NCI-H460 (cell line): ENCODE measurements at places on chromosomes 4 and X.

GRCh38 chr4:144591401-144591800, 54.6 kb upstream of the HHIP start:
- DNase-seq, result no peak

DNA sequence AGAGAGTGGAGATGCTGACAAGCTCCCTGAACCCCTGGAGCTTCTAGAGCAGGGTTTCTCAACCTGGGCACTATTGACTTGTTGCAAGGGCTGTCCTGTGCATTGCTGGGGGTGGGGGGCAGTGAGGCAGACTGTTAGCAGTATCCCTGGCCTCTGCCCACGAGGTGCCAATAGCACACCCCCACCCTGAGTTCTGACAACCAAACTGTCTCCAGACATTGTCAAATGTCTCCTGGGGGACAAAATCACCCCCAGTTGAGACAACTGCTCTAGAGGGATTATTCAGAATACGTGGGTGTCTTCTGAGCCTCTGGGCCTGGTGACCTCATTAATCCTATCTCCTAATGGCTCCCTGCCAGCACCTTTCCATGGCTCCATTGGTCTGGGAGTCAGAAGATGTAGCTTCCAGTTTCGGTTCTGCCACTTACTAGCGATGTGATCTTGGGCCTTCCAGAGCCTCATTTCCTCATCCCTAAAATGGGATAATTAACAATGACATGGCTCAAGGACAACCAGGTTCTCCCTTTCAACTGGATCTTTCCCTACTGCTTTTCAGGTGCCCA, 17.6 kb upstream of the PJA1 start:
- DNase-seq, result no peak

DNA sequence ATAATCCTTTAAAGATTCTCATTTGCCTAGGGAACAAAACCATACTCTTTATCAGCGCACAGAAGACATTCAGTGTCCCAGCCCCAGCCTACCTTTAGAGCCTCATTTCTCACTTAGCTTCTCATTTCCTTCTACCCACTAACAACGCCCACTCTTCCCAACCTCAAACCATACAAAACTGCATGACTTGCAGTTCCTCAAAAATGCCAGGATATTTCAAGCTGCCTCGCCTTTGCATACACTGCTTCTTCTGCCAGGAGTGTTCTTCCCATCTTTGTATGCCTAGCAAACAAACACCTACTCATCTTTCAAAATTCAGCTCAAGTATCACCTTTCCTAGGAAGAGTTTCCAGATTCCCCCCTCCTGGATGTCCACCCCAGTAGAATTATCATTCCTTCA, 129.9 kb upstream of the ADGRL3 start:
- no peak for DNase-seq

DNA sequence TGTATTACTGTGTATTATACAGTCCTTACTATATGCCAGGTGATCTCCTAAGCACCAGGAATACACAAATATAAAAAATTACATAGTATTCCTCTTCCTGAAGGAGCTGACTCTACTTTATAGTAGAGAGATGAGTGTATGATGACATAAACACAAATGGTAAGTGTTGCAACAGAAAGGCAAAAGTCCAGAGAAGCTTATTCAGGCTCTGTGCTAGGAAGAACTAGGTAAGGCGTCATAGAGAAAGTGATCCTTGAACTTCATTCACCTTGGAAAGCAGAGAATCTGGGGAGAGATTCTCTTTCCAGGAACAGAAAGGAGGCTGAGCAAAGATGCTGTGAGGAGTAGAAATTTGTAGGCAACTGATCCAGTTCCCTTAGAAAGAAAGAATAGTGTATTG, 115.0 kb upstream of the KCNIP4 start:
- no peak for DNase-seq

DNA sequence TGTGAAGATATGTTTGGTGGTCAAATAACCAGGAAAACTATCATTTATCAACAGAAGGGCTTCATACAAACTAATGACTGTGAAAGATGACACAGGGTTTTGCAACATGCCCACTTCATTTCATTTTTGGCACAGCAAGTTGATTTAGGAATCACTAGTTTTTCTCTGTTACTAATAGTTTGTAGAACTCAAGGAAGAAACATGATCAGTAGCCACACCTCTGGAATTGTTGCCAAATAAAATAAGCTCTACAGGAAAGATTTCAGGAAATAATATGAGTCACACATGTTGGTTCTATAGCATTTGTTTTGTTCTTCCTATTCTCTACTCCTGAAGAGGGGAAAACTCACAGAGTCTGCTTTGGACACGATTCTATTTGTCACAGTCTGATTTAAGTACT, 255.4 kb downstream of the TLL1 start:
- DNase-seq, result no peak

- DNase-seq, result no peak
Observed at GRCh38 chr4:121146530-121146929, 17.6 kb downstream of the TNIP3 start.

GRCh38 chrX:136336623-136337022, 35.9 kb downstream of the ADGRG4 start:
- DNase-seq, result peak; percentile 5

DNA sequence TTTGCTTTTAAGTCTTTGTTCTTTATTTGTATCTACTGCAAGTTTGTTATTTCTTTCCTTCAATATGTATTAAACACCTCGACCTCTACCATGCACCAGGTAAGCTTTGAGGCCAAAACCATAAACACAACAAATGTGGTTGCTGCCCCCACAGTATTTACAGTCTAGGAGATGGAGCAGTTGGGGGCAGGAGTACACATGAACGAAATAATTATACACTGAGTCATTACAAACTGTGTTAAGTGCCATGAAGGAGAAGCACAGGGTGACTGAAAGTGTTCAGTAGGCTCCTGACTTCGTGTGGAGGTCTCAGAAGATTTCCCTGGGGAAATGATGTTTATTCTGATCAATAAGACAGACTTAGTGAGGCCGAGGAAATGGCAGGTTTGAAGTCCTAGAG, 30.3 kb downstream of the SLC25A43 start:
- no peak for DNase-seq

DNA sequence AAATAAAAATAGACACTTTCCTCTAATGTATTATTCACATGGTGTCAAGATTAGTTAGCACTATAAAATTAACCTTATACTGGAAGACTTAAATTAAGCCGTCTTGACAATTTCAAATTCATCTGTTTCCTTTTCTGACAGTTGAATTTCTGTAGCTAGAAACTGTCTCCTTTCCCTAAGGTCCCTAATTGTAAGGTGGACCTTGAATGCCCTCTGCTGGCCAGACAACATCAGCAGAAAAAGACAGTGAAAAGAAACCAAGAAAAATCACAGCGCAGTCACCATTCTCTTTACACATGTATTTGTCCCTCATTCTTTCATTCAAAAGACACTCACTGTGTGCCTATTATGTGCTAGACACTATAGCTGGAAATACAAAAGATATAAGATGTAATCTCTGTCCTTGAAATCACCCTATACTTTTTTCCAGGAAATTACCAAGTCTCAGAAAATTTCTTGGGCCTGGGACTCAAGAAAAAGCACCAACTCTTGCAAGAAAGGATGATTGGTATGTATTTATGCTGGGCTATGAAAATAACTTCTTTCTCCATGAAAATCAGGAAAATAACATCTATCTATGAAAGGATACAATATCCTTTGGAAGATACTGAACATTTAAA, 32.7 kb upstream of the AMBN start:
- DNase-seq, result peak; percentile 41

- no peak for DNase-seq
Observed at GRCh38 chr4:95386410-95386809, 162.4 kb downstream of the UNC5C start.

- DNase-seq, result peak; percentile 34
Observed at GRCh38 chrX:115344885-115345614, 55.5 kb downstream of the LUZP4 start.

DNA sequence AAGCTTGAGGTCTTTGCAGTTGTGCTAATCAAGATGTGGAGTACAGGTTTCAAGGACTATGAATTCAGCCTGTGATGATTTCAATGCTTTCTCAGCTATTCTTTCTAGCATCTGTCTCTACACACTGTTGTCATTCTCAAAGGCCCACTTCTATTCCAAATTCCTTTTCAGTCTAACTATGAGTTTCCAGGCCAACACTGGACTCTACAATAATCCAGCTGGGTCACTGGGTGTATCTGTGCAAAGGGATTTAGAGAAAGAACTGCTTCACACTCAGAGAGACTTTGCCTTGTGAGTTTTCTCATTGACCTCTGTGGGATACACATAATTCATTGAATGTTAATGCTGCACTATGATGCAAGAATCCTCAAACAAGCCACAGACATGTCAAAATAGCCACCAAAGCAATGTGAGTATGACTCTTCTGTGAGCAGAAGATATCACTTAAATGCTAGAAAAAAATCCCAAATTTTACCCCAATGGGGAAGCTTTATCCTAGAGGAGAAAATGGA, 171.8 kb upstream of the CLNK start:
- no peak for DNase-seq

DNA sequence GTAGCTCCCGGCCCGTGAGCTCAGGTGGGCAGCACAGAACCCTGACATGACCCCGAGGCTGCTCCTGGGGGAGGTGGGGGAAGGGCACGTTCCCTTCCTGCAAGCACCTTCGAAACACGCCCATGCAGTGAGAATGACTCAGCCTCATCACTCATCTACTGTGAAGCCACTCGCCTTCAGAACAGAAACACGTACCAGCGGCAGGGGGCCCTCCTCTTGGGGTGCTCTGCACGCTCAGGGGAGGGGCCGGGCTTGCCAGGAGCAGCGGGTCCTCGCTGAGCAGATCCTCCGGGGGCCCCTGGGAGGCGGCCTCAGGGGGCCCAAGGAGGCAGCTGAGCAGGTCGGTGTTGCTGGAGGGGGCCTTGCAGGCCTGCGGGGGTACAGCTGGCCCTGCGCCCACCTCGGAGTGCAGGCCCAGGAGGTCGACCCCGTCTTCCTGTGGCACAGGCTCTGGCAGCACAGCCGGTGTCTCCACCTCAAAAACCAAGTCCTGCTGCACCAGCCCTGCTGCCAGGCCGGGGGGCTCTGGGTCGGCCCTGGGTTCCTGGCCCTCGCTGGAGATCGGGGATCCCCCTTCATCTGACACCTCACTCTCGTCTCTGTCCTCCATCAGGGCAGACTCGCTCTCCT, 40.9 kb upstream of the CPLX1 start:
- DNase-seq, result peak; percentile 17

GRCh38 chrX:78708262-78708661, 39.3 kb upstream of the LPAR4 start:
- DNase-seq, result no peak

DNA sequence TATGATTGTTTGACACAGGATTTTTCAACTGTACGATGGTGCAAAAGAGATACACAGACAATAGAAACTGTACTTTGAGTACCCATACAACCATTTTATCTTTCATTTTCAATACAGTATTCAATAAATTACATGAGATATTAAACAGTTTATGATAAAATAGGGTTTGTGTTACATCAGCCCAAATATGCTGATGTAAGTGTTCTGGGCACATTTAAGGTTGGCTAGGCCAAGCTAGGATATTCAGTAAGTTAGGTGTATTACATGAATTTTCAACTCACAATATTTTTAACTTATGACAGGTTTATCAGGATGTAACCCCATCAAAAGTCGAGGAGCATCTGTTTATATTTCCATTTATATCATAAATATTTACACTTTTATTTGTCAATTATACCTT, 42.9 kb upstream of the PLS3 start:
- no peak for DNase-seq

GRCh38 chr4:183688216-183688615, 29.1 kb downstream of the TRAPPC11 start:
- no peak for DNase-seq

DNA sequence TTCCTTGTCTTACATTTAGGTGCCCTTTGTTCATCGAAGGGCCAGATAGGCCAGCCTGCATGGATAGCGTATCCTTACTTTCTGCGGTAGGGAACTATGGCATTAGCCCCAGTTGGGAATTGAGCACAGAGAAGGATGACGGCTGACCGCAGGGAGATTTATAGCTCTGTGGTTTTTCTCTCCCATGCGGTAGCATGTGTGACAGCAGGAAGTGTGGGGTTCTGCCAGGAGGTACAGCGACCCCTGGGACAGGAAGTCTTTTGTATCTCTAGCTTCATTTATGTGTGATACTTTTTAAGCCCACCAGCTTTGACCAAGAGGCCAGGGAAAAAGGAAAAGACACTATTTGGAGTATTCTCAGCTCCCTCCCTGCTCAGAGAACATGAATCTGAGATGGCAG, 33.1 kb downstream of the GAB3 start:
- no peak for DNase-seq

GRCh38 chrX:40104985-40105834, 7.5 kb upstream of the BCOR start:
- DNase-seq, result no peak

DNA sequence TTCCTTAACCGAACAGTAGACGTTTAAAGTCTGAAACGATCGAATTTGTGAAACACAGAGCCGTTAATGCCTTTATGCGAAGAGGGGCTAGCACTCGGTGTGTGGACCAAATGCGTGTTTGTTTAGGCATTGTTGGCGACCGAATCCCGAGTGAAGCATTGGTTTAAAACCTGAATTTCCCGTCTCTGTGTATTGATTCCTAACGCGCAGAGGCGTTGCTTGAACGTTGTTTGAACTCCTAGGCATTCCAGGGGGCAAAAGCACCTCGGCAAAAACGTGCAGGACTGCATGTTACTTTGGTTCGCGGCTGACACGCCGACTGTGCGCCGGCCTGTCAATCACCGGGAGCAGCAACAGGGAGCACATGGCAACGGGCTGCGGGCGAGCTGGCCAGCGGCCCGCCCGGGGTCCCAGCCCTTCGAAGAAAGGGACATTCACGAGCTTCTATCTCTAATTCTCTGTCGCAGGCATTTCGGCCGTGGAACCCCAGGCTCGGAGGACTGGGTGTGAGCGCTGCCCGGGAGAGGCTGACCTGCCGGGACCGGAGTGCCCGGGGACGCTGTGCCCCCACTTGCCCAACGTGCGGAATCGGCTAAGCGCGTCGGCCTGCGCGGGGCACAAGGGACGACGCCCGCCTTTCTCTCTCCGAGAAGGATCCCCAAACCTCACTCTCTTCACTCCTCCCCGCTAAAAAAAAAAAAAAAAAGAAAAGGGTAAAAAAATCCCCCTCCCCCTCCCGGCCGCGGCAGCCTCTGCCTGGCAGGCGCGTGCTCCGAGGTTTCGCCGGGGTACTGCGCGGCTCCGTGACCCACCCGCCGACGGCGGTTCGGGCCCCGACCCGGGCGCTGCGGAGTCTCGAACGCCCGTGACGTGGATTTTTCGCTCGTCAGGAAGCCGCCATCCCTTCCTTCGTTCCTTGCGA, 810 bp downstream of the SPRY1 start:
- DNase-seq, result peak; percentile 20

DNA sequence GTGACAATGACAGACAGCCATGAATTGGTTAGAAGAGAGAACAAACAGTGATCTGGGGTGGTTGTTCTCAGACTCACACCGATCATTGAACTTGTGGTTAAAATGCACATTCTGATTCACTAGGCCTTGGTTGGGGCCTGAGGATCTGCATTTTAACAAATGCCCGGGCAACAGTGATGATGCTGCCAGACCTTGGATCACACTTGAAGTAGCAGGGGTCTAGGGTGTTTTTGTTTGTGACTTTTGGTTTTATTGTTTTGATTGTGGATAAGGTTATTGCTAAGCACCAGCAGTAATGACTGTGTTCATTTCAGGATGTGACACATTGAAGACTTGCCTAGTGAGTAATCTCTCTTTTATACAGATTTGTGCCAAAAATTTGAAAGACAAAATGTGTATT, 36.5 kb downstream of the TXLNG start:
- no peak for DNase-seq
